CD4-positive, alpha-beta T cell treated with Interleukin-21 for 1 hour (primary cell): ENCODE measurements at places on chromosomes 7 and 10.

DNA sequence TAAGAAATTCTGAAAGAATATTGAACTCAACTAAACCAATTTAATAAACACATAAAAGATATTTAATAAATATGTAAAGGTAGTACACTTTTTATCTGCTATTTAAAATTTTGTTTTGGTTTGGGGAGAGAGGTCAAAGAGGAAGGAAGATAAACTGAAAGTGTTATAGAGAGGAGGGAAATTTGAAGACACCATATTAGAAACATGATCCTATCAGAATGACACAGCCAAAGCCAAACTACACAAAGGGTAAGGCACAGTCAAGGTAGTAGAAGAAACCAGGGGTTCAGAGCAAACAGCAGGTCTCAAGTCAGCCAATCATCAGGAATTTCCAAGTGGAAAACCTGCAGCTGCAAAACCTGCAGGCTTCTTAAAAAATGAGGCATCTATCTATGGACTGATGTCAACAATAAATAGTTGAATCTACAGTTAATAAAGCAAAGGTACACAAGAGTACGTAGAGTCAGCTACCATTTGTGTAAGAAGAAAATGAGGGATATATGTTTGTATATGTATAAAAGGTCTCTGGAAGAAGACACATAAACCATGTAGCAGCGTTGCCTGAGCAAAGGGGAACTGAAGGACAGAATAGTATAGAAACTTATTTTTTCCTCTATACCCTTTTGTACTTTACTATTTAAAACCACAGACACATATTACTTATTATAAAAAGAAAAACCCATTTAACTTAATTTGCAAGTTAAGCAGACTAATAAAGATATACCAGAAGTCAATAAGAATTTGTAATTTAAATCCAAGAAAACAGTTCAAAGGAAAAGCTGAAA lies 10.0 kb downstream of the ZNF800 start:
- DNase-seq, result no peak

- DNase-seq, result peak; percentile 88
These were observed 45.8 kb upstream of the WIPI2 start for GRCh38 chr7:5143935-5144903.

DNA sequence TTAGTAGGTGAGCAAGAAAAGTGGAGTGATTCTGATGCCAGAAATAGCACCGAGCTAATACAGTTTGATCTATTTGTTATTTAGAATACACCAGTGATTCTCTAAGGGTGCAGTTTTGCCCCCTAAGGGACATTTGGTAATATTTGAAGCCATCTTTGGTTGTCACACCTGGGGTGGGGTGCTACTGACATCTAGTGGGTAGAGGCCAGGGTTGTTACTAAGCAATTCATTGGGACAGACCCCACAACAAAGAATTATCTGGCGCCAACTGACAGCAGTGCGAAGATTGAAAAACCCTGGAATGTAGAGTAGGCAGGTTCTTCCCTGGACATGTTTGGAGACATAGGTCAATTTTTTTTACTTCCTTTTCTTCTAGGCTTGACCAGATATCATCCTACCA lies 14.6 kb downstream of the PALS2 start:
- DNase-seq, result peak; percentile 67

DNA sequence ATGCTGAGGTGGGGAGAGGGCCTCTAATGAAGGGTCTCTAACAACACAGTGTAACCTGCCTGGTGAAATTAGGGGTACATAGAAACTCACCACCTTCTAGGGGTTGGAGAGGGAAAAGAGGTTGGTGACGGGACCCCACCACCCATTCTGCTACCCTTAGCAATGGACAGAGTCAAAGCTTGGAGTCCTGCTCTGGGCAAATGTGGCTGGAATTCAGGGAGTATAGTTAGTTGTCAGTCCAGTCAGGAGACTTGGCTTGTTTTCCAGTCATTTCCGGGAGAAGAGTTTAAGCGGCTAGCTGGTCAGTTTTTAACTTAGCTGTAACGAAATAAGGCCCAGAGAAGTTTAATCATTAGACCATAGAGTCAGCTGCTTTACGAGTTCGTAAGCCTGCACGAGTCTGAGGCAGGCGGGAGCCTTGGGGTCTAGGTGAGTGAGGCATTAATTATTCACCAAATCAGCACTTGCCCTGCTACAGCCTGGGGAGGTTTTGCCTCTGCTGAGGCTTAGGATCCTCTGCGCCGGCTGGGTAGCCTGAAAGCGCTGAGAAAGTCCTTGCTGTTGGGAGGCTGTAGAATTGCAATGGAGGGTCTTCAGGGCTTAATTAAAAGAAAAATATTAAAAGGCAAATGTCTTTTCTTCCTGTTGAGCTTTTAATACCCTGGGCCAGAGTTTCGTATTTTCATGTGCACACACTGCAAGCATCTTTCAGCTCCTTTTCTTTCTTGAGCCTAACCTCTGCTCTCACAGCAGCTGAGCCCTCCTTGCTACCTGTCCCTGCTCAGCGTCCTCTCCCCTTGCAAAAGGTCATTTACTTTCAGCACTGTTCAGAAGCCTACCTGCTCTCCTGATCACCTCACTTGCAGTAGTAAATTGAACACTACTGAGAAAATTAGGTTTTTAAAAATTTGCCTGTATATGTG lies 1.5 kb upstream of the LAMB1 start:
- DNase-seq, result no peak

DNA sequence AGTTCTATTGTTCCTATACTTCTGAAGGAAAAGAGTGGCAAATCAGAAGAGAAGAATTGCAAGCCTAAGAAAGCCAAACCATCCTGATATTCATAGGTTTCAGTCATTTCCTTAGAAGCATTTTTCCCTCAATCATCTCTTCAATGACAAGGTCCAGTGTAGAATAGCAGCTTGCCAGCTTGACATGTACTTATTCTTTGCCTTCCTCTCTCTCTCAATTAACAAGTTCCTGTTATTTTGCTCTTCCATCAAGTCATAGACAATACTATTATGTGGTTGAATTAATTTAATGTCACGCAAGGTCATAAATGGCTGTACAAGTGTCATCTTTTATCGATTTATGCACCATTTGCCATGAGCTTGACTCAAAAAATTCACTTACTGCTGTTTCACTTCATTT lies 216.3 kb upstream of the MBL2 start:
- DNase-seq, result no peak
